Endothelial cell (in vitro differentiated cells): ENCODE measurements at places on chromosomes 1 and 21. TPM values are rescaled to one million over a fixed set of nuclear protein-coding genes. Genes with fewer than 3 reads are reported as not detected.

The TNFAIP8L2 gene
- 1.6 TPM for total RNA-seq

The TAS1R1 gene
- total RNA-seq = not detected

The MAP3K21 gene
- 0.67 TPM for total RNA-seq

DNA sequence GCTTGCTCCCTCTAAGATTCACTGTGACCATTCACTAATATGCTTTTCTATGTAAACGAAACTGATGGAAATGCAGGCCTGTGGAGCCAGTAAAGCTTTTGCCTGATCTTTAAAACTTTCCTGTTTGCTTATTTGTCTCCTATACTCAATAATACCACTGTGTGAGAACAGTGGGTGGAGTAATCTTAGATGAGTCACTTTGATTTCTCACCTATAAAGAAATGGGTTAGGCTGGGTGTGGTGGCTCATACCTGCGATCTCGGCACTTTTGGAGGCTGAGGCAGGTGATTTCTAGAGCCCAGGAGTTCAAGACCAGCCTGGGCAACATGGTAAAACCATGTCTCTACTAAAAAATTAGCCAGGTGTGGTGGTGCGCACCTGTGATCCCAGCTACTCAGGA lies 70.8 kb downstream of the RWDD3 start:
- H3K27me3 ChIP-seq = peaks cover 2% of the 10 kb centered on the region
- H3K4me1 ChIP-seq = peaks cover 2% of the 10 kb centered on the region
- no peaks in the 10 kb centered on the region for H3K36me3 ChIP-seq
- H3K4me3 ChIP-seq = no peak overlapping the region

DNA sequence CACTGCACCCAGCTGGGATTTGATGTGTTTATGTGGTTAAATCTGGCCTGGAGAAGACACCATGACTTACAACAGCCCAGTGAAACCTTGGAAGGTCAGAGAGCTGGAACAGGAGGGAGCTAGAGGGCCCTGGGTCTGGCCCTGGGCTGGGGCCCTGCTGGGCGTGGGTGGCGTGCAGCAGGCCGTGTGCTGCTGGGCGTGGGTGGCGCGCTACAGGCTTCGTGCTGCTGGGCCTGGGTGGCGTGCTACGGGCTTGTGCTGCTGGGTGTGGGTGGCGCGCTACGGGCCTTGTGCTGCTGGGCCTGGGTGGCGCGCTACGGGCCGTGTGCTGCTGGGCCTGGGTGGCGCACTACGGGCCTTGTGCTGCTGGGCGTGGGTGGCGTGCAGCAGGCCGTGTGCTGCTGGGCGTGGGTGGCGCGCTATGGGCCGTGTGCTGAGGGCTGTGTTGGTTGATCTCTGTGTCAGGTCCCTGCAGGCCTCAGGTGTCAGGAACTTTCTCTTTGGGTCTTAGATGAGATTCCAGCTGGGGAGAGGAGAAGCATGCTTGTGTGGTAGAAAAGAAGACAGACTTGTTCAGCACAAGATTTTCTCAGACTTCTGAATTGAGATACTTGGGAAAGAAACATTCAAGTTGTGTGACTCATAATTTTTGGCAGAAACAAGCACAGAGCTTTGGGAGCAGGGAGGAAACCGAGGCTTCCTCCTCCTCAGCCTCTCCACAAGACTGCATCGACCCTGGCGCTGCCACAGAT lies 66.0 kb downstream of the COL18A1 start:
- H3K36me3 ChIP-seq = peaks cover 10% of the 10 kb centered on the region
- H3K4me3 ChIP-seq = no peak overlapping the region
- H3K4me1 ChIP-seq = peaks cover 3% of the 10 kb centered on the region
- no peak for DNase-seq
- H3K27ac ChIP-seq = no peak overlapping the region
- H3K27me3 ChIP-seq = peaks cover 4% of the 10 kb centered on the region

GRCh38 chr21:25938658-25939395 lies 204.1 kb downstream of the GABPA start:
- peak overlapping the region; percentile 88 for H3K27ac ChIP-seq
- peaks cover 9% of the 10 kb centered on the region for H3K27me3 ChIP-seq
- H3K36me3 ChIP-seq = peaks cover 24% of the 10 kb centered on the region
- peak overlapping the region; percentile 66 for H3K4me3 ChIP-seq

DNA sequence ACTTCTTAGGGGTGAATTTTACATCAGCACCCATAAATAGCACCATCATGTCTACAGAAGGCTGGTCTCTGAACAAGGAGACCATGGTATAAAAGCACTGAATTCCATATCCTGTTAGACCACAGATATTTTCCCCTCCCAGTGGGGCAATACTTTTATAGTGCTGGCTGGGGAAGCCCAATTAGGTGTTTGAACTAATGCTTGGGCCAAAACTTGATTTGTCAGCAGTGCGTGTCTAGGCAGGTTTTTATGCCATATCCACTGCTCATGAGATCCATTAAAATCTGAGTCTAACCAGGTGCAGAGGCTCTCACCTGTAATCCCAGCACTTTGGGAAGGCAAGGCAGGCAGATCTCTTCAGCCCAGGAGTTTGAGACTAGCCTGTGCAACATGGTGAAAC lies 623.0 kb downstream of the NPHP4 start:
- no peak overlapping the region for H3K4me3 ChIP-seq
- H3K4me1 ChIP-seq = no peaks in the 10 kb centered on the region
- peaks cover 3% of the 10 kb centered on the region for H3K36me3 ChIP-seq
- no peak for DNase-seq
- peaks cover 9% of the 10 kb centered on the region for H3K27me3 ChIP-seq
- H3K27ac ChIP-seq = no peak overlapping the region

DNA sequence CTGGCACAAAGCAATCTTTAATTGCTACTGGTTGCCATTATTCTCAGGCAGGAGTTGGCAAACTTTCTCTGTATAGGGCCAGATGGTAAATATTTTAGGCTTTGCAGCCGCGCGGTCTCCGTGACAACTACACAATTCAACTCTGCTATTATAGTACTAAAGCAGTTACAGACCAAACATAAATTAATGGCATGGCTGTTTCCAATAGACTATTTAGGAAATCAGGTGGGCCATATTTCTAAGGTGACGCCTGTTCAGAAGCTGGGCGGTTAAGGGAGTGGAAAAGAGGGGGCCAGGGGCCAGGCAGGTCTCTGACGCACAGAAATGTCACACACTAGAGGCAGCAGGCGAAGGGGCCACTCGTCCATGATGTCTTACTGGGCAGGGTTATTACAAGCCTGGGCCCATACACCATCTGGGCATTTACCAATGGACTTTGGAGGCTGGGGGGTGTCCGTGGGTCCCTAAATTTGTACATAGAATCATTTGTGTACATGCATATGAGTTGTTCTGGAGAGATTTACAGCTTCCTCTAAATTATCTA lies 80.1 kb downstream of the STUM start:
- peaks cover 26% of the 10 kb centered on the region for H3K27me3 ChIP-seq
- H3K4me3 ChIP-seq = no peak overlapping the region
- H3K27ac ChIP-seq = peak overlapping the region; percentile 42
- H3K4me1 ChIP-seq = peaks cover 16% of the 10 kb centered on the region

DNA sequence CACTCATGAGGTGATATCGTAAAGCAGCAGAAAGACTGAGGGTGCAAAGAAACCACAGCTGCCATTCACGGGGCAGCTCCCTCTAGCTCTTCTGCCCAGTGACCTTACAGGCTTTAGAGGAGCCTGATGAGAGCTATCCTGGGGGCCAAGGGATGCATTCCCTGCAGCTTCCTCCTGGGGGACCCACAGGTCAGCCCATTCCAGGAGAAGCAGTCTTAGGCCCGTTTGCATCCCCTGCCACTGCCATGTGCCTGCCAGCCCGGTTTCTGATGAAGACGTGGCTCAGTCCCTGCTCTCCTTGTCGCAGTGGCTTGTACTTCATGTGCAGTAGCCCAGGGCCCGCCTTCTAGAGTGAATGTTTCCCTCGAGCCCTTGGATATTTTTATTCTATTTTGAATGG lies 22.8 kb downstream of the ATP5PO start:
- peaks cover 7% of the 10 kb centered on the region for H3K36me3 ChIP-seq
- no peak overlapping the region for H3K4me3 ChIP-seq
- peak overlapping the region; percentile 13 for H3K27ac ChIP-seq
- peaks cover 39% of the 10 kb centered on the region for H3K4me1 ChIP-seq

DNA sequence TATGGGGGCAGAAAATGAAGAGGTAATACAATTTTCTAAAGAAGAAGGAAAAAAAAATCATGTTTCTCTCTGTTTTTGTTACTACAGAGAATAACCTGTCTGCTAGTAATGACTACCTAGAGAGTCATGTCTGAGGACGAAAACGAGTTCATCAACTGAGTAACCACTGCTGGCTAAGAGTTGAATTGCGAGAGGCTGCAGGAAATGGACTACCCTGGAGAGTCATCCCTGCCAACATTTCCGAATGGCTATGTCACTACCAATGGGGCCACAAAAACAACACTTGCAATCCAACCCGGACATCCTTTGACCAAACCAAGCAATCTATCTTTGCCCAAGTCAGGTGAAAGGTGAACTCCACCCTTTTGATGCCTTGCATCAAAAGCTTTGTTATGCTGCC lies 120.6 kb downstream of the FCRL5 start:
- peaks cover 4% of the 10 kb centered on the region for H3K27me3 ChIP-seq
- H3K36me3 ChIP-seq = no peaks in the 10 kb centered on the region
- H3K4me3 ChIP-seq = no peak overlapping the region
- H3K27ac ChIP-seq = no peak overlapping the region

DNA sequence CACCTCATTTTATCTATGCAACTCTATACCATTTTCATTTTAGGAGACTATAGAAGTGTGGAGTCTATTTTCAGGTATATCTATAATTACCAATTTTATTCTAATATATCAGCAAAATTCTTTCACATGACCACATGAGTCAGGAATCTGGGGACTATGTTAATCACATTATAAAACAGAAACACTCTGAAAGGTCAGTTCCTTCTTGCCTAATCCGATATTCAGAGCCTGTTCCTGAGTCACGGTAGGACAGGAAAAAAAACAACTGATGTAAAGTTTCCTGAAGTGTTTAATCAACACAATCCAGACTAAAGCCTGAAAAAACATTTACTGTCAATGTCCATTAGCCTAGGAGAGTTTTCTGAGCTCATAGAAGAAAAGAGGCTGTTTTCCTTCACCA lies 1902.3 kb downstream of the NCAM2 start:
- peak overlapping the region; percentile 86 for H3K27ac ChIP-seq
- H3K36me3 ChIP-seq = no peaks in the 10 kb centered on the region
- no peak overlapping the region for H3K4me3 ChIP-seq
- DNase-seq = no peak
- no peaks in the 10 kb centered on the region for H3K27me3 ChIP-seq

GRCh38 chr1:176066709-176067108 lies 140.4 kb downstream of the COP1 start:
- peaks cover 21% of the 10 kb centered on the region for H3K4me1 ChIP-seq
- no peak overlapping the region for H3K4me3 ChIP-seq
- peaks cover 3% of the 10 kb centered on the region for H3K36me3 ChIP-seq
- no peak for DNase-seq
- H3K27ac ChIP-seq = no peak overlapping the region

- H3K36me3 ChIP-seq = peaks cover 18% of the 10 kb centered on the region
- no peak for DNase-seq
- no peak overlapping the region for H3K27ac ChIP-seq
- no peak overlapping the region for H3K4me3 ChIP-seq
- no peaks in the 10 kb centered on the region for H3K4me1 ChIP-seq
These were observed 17.4 kb downstream of the CCT8 start for GRCh38 chr21:29056005-29056404.

GRCh38 chr1:16387201-16388188 lies 20.5 kb downstream of the SZRD1 start:
- H3K27ac ChIP-seq = no peak overlapping the region
- no peak for DNase-seq
- H3K4me3 ChIP-seq = no peak overlapping the region

DNA sequence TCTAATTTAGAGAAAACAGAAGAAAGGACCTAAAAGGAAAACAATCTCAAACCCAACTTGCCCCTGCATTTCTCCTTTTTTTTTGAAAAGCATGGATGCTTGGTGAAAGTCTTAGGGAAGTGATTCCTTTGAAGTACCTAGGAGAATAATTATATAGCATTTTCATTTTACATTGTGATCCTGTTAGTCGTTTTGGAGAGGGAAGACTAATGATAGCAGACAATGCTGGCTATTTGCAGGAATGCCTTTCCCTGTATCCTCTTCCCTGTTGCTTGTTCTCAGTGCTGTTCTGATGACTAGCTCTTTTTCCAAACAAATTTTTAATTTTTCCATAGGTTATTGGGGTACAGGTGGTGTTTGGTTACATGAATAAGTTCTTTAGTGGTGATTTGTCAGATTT lies 53.9 kb downstream of the LAMC1 start:
- H3K36me3 ChIP-seq = peaks cover 4% of the 10 kb centered on the region
- H3K4me3 ChIP-seq = no peak overlapping the region
- no peak overlapping the region for H3K27ac ChIP-seq
- peaks cover 17% of the 10 kb centered on the region for H3K4me1 ChIP-seq

- H3K36me3 ChIP-seq = no peaks in the 10 kb centered on the region
- H3K4me3 ChIP-seq = no peak overlapping the region
- no peaks in the 10 kb centered on the region for H3K27me3 ChIP-seq
- H3K4me1 ChIP-seq = no peaks in the 10 kb centered on the region
- no peak overlapping the region for H3K27ac ChIP-seq
- no peak for DNase-seq
These were observed 123.2 kb upstream of the TNFSF4 start for GRCh38 chr1:173330149-173330951.

DNA sequence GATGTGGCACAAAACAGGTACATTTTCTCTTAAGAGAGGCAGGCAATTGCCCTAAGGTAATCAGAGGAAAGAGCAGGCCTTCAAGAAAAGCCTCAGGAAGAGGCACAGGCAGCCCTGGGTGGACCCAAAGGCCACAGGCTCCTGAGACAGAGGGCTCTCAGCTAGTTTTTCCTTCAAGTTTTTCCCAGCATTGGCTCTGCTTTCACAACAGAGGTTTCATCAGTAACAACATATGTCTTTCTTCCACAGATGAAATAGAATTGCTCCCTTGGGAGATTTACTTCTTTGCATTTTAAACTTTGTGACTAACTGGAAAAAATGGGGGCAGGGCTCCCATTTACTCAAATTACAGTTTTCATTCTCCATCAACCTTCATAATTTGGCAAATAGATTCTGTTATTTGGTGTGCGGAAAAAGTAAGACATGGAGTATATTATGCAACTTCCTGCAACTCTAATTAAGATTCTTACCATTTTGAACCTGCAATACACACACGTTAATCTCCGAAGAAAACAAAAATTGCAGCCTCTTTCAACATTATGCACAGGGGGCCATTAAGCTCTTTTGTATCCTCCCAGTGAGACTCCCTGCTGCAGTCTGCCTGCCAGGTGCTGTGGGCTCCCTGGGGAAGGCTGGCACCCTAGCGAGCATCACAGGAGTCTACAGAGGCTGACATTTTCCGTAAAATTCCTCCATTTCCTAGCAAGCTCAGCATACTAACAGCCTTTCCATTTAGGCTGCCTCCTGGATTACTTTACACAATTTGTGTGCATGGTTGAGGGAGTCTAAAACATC lies 282.3 kb downstream of the USH2A start:
- peaks cover 2% of the 10 kb centered on the region for H3K27me3 ChIP-seq
- DNase-seq = no peak
- no peak overlapping the region for H3K4me3 ChIP-seq
- H3K36me3 ChIP-seq = no peaks in the 10 kb centered on the region
- H3K27ac ChIP-seq = no peak overlapping the region
